ENCODE measurements at places on chromosomes 11 and 22.
A peak's percentile ranks its signal among the peaks of the same experiment; 100 is the strongest.

- no peak for DNase-seq
Observed at GRCh38 chr11:103903621-103904323, 132.7 kb upstream of the DDI1 start.

- no peak for DNase-seq
Observed at GRCh38 chr11:117580866-117581265, 216.2 kb downstream of the DSCAML1 start.

DNA sequence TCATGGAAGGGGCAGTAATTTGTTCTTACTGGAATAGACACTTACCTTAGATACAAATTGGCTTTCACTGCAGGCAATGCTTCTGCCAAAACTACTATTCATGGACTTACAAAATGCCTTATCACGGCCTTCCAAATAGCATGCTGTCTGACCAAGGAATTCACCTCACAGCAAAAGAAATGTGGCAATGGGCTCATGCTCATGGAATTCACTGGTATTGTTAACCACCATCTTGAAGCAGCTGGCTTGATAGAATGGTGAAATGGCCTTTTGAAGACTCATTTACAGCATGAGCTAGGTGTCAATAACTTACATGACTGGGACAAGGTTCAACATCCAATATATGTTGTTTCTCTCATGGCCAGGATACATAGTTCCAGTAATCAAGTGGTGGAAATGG, 21.9 kb downstream of the OR5B21 start:
- no peak for DNase-seq

DNA sequence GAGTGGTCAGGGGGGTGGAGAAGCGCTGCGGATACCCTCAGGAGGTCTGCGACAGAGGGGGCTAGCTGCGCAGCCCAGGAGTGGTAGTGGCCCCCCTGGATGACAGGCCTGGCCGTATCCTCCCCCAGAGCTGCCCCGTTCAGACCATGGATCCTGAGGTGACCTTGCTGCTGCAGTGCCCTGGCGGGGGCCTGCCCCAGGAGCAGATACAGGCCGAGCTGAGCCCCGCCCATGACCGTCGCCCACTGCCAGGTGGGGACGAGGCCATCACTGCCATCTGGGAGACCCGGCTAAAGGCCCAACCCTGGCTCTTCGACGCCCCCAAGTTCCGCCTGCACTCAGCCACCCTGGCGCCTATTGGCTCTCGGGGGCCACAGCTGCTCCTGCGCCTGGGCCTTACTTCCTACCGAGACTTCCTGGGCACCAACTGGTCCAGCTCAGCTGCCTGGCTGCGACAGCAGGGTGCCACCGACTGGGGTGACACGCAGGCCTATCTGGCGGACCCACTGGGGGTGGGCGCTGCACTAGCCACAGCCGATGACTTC, 505 bp downstream of the NUDT22 start:
- peak; percentile 41 for DNase-seq

DNA sequence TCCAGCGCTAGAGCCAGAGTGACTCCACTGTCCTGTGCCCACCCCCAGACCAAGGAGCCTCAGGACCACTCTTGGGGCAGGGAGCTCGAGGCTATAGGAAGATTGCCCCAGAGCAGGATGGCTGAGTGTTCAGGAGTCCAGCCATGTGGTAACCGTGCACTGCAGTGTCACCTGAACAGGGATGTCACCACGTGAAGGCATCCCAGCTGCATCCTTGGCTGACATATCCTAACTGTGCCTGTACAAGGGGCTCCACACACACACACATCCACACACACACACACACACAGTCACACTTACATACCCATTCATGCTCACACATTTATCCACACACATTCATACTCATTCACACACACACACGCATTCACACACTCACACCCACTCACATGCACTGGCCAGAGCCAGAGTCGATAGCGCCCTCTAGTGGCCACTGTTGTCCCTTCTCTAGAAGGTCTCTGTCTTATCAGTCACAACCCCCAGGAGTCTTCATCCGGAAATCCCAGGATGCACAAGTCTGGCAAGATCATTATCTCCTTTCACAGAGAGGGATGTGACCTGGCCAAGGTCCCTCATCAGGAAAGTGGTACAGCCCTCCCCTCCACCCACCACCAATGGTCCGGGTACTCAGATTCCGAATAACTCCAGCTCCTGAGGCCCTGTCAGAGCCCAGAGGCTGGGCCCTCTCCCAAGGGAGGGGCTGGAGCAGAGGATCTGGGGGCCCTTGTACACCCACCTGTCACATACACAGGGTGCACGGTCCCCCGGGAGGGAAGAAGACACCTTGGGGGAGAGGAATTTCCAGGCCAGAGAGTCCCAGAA, 55.1 kb downstream of the IGLL5 start:
- peak; percentile 78 for DNase-seq

GRCh38 chr22:19096555-19096954, 25.7 kb downstream of the DGCR2 start:
- DNase-seq, result no peak

DNA sequence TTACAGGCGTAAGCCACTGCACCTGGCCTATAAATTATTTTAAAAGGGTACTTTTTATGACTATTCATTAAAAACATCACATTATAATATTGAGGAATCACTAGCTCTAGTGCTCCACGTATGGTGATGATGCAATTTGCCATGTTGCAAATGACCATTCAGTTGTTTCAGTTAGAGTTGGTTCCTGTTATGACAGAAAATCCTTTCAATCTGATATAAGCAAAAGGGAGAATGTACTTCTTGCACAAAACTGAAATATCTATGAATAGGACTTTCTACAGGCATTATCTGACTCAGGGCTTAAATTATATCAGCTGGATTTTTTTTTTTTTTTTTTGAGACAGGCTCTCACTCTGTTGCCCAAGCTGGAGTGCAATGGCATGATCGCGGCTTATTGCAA, 45.6 kb upstream of the RRM1 start:
- no peak for DNase-seq

- DNase-seq, result no peak
Observed at GRCh38 chr11:1153951-1154493, 3.7 kb upstream of the MUC5AC start.

DNA sequence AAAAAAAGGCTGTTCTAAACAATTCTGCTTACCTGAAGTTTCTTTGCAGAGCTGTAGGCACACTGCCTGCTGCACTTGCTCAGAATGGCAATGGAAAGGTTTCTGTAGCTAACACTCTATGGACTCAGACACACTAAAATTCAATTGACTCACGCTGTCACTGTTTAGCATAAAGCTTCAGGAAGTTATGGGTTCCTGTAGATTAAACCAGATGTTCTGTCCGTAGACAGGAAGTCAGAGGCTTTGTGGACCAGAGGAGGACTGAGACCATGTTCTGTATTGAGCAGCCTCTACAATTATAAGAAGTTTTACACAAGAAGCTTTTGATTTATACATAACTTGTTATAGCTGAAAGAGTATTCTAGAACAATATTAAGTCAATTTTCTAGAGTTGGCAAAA, 70.4 kb downstream of the GLYATL1 start:
- no peak for DNase-seq

GRCh38 chr22:30948930-30949342, 19.6 kb downstream of the MORC2 start:
- no peak for DNase-seq

DNA sequence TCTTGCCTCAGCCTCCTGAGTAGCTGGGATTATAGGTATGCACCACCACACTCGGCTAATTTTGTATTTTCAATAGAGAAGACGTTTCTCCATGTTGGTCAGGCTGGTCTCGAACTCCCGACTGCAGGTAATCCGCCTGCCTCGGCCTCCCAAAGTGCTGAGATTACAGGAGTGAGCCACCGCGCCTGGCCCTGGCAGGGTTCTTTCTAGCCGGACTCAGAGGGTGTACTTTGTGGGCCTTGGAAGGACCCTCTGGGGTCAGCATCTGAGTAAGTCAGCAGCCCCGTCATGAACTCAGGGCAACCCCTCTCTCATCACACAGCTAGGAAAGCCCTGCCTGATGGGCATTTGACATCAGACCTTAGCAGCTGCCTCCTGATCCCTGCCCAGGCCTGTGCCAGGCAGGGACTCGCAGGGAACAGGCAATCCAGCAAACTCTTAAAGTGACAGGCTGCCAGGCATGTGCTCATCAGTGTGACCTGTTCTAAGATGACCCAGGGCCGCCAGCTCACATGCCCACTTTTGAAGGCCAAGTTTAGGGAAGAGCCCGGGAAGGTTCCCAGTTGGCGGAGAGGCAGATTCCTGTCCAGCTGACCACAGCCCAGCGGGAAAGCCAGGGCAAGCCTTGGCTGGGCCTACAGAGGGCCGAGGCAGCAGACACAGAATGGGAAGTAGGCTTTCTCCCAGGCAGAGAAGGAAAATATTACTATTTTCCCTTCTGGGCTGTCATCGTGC, 92.9 kb downstream of the MORC2 start:
- no peak for DNase-seq

DNA sequence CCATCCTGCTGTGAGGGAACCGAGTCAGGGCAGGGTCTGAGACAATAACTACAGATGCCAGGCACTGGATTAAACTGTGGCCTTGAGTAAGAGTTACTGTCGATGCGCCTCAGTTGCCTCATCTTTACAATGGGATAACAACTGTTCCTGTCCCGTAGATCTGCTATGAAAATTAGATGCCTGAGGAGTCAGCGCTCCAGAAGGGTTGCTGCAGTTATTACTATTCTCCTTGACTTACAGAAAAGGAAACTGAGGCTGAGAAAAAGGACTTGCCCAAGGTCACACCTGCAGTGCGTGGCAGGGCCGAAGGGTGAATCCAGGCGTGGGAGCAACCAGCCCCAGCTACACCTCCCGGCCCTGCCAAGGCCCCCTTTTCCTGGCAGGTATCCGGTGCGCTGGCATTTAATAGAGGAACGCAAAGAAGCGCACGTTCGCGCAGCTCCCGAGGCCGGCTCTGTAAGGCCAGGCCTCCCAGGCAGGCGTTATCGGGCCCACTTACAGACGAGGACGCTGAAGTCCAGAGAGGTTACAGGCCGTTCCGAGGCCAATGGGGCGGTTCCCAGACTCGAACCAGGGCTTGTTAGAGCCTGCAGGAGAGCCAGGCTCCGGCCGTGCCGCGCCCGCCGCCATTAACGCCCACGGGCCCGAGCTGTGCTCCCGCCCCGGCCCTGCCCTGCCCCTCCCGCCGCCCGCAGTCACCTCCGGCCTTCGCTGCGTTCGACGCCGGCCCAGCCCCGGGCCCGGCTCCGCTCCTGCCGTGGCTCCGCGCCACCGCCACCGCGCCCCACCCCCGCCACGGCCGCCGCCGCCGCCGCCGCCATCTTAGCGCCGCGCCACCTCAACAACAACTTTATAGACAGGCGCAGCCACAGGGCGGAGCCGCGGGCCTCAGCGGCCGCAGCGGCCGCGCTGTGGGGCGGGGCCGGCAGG, at the start of gene C11orf68:
Gene C11orf68, minus strand, starts transcription at position 852 of the 930 bp plus-strand sequence. Its CDS starts 31 bp downstream, at position 821.
- no peak for DNase-seq

GRCh38 chr22:29701155-29701999, 18.4 kb upstream of the CABP7 start:
- peak; percentile 6 for DNase-seq

DNA sequence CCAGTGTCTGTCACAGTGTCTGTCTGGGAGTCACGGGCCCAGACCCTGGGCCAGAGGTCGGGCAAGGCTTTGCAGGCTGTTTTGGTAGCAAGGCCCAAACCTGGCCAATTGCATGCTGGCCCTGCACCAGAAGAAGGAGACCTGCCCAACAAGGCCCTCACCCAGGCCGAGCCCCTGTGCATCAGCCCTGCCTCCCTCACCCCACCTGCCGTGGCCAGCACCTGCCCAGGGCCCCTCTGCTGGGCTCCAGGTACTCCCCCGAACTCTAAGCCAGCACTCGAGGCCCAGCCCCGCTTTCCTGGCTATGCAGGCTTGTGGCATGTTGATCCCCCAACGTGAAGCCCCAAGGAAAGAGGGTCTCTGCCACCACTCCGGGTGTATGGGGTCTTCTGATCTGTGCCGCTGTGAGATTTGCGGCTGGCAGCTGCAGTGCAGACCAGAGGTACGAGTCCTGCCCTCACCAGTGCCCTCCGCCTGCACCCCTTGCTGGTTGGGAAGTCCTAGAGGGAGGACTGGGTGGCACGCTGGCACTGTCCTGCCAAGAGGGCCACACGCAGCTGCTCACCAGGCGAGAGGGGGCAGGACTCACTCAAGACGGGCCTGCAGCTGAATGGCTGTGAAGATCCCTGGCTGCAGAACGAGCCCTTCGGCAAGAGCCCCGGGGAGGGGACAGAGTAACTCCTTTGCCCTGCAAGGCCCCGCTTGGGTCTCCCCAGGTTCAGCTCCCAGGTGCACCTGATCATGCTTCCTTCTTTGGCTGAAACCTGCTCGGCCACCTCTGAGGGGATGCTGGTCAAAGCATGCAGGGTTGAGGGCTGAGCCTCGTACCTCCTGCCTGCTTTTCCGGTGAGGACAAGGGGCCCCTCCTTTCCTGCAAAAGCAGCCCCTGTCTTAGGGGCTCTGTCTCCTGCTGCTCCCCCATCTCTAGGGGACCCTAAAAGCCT, 6.7 kb upstream of the SEPTIN5 start:
- DNase-seq, result no peak

- DNase-seq, result no peak
Observed at GRCh38 chr11:1382429-1382828, 7.3 kb upstream of the BRSK2 start.

DNA sequence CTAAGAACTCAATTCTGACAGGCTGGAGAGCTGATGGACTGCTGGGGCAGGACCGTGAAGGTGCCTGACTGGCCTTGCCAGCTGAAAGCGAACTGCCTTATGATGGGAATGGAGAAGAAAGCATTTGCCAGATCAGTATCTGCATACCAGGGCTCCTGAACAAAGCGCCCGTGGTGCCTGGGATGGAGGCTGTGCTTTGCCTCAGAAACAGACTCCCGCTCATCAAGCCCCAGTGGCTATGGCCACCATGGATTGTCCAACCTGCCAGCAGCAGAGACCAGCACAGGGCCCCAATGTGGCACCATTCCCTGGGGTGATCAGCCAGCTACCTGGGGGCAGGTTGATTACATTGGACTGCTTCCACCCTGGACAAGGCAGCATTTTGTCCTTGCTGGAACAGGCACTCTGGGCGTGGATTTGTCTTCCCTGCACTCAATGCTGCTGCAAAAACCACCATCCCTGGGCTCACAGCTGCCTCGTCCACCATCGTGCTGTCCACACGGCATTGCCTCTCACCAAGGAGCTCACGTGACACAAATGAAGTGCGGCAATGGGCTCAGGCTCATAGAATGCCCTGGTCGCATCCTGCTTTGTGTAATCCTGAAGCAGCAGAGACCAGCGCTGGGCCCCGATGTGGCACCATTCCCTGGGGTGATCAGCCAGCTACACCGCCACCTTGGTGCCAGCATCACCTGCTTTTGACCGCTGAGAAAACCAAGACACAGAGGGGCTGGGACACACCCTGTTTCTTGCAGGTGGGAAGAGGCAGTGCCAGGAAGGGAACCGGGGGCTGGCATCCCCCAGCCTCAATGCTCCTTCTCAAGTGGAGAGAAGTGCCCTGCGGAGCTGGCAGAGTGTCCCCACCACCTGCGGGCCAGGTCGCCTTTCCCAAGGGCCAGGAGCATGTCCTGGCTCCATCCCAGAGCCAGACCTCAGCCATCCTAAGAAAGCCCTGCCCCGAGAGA, 1367.5 kb downstream of the BRD1 start:
- no peak for DNase-seq

- DNase-seq, result no peak
Observed at GRCh38 chr11:70535191-70535971, 137.1 kb downstream of the CTTN start.

GRCh38 chr11:131408025-131408640, 37.7 kb downstream of the NTM start:
- DNase-seq, result no peak

GRCh38 chr11:46490666-46491065, 99.1 kb upstream of the CHRM4 start:
- no peak for DNase-seq

Data from activated CD4-positive, alpha-beta T cell treated with anti-CD3 and anti-CD28 coated beads, Interleukin-2, amount 50 U/mL, for 1 hour (primary cell).